SK-N-DZ (cell line): ENCODE measurements at places on chromosomes 7 and 10.

DNA sequence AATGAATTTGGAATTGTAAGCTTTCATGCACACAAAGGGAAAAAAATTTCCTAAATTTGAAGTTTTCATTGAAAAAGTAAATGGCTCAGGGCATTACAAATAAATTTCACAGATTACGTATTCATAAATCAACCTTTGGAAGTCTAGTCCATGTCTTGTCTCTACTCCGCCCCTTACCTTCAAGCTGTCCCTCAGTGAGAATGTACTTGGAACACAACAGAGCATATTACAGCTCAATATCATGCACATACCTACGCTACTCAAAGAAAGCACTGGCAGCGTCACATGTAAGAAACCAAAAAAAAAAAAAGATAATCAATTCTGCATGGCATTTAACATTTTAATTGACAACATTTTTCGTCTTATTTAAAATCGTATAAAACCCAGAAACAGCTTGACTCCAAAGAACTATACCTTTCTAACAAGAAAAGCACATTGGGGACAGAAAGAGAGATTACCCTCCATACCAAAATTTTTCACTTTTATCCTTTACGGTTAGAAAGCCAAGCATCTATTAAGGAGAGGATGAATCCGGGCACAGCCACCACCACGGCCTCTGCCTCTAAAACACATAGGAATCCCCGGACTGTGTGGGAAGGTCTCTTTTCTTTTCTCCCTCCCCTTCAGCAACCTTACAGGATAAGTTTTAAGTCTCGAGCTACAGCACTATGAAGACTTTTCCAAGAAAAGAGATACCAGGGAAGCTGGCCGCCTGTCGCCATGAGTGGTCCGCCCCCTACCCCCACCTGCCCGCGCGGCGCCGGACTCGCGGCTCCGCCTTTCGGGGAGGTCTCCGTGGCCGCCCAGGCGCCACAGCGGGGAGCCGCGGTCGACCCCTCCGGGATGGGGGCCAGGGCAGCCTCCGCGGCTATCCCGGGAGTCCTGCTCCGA is 1.1 kb downstream of the JMJD1C start:
- peak; percentile 12 for DNase-seq

- no peak for DNase-seq
Observed at GRCh38 chr7:962401-963081, 8.1 kb upstream of the ADAP1 start.

GRCh38 chr7:105638902-105639495 is 57.7 kb upstream of the EFCAB10 start:
- DNase-seq: no peak

GRCh38 chr10:78407009-78407711 is 373.5 kb downstream of the RPS24 start:
- peak; percentile 98 for DNase-seq

DNA sequence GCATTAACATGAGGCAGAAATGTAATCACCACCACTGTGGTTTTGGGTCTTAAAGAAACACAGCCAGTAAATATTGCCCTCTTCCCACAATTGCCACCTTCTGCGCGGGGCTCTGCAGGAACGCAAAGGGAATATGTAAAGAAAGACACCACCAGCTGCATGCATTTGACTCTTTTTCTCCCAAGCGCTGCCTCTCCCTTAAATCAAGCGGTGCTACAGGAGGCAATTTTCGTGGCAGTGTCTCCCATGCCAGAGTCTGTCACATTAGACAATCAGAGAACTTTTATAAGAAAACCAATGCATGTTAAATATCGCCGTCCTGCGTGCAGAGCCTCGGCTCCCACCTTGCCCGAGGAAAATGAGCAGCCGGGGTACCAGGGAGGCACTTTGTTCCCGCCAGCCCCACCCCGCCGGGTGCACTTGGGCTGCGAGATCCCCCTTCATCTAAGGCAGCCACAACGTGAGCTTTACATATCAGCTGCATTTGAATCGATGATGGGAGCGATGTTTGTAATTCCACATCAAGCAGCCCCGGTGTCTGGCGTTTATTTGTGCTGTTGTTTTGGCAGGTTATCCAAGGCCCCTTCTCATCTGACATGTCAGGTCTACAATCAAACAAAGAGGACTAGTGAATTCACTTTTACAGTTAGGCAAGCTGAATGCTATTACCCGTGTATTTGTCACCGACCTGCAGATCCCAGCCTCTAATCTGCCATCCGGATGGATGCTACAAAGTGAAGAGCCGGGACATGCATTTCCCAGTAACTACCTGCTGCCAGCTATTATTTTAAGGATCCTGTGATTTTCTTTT is 72.3 kb upstream of the MGMT start:
- DNase-seq: no peak

DNA sequence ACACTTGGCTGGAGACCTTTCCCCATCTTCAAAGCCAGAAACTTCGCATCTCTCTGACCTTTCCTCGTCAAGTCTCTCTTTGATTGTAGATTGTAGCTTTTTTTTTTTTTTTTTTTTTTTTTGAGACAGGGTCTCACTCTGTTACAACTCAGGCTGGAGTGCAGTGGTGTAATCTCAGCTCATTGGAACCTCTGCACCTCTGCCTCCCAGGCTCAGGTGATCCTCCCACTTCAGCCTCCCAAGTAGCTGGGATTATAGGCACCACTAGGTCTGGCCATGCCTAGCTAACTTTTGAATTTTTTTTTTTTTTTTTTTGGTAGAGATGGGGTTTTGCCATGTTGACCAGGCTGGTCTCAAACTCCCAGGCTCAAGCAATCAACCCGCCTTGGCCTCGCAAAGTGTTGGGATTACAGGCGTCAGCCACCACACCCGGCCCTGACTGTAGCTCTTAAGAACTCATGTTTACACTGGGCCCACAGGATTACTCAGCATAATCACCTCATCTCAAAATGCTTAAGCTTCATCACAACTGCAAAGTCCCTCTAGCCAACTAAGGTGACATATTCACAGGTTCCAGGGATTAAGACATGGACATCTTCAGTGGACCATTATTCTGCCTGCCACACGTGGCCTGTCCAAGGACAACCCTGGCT is 11.7 kb downstream of the POLL start:
- no peak for DNase-seq
